ENCODE measurements at places on chromosomes 16 and 17.

DNA sequence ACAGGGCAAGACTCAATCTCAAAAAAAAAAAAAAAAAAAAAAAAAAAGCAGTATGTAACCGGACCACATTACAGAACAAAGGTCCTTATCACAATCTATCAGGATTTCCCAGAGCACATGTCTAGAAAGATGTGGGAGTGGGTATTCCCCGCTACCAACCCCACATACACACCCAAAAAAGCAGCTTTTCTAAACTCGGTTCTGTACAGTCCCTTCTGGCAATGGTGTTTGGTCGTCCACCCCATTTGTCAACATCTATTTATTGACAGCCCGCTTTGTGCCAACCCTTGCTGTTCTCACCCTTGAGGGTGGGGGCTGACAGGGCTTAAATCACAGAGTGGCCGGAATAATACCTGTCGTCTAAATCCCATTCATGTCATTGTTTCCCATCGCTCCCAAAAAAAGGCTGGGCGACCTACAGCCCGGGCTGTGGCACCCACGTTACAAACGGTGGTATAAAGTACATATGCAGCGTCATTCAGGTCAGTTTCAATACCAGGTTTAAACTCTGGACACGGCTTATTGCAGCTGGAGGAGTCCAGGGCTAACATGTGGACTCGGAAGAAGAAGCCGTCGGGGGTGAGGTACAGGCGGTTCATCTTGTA lies 3.6 kb downstream of the C17orf58 start:
- no peak for DNase-seq

- DNase-seq = no peak
These were observed 56.7 kb downstream of the GRB7 start for GRCh38 chr17:39794249-39794970.

GRCh38 chr16:73371584-73372319 lies 323.8 kb upstream of the ZFHX3 start:
- no peak for DNase-seq

DNA sequence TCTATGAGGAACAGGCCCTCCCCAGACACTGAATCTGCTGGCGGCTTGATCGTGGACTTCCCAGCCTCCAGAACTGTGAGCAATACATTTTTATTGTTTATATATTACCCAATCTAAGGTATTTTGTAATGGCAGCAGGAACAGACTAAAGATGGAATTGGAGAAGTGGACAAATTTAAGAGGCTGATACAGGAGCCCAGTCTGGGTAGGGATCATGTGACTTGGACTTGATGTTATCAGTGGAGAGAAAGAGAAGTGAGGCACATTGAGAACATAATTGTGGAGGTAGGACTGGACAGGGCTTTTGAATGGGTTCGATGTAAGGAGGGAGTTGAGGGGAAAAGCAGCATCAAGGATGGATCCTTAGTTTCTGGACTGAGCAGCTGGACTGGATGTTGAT lies 93.8 kb downstream of the USP31 start:
- DNase-seq = no peak

GRCh38 chr17:78121801-78122215 lies 6.7 kb downstream of the TMC6 start:
- no peak for DNase-seq

- DNase-seq = no peak
These were observed 223.9 kb upstream of the TOX3 start for GRCh38 chr16:52770828-52771227.

GRCh38 chr16:78446992-78447563 lies 347.6 kb downstream of the WWOX start:
- no peak for DNase-seq

GRCh38 chr16:53781023-53781605 lies 77.2 kb downstream of the FTO start:
- DNase-seq = no peak
